ENCODE measurements at places on chromosomes 13 and 19. TPM values are rescaled to one million over a fixed set of nuclear protein-coding genes. Genes with fewer than 3 reads are reported as not detected.

The ZNF569 gene
- total RNA-seq, result 14.8 TPM

The CLDN10 gene
- total RNA-seq, result 0.69 TPM

The SPINT2 gene
- 52.0 TPM for total RNA-seq

The ZNF554 gene
- total RNA-seq, result 6.0 TPM

The ICAM5 gene
- total RNA-seq, result 0.53 TPM

- DNase-seq, result no peak
Observed at GRCh38 chr13:41133951-41134350, 1.3 kb upstream of the KBTBD6 start.

GRCh38 chr13:109957875-109958274, 171.5 kb upstream of the IRS2 start:
- no peak for DNase-seq

DNA sequence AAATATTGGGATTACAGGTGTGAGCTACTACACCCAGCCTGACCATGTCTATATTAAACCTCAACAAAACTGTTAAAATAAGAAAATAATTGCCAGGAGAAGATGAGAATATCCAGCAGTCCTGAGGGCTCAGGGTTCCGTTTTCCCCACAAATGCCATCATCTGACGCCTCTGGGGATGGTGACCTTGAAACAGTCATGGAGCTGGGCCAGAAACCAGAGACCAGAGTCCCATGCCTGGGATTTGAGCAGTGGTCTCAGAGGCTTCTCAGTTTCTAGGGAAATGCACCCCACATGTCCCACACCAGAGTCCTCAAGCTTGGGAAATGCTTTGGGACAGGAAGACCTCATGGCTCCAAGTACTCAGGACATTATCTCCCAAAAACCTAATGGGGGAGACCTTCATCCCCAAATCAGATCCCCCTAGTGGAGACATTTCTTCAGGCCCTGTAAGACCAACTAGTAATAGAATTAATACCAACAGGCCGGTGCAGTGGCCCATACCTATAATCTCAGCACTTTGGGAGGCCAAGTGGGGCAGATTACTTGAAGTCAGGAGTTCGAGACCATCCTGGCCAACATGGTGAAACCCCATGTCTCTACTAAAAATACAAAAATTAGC, 2.9 kb upstream of the MAP1S start:
- DNase-seq, result no peak

GRCh38 chr19:57212109-57212508, 18.7 kb upstream of the AURKC start:
- DNase-seq, result no peak

The OR4F17 gene
- not detected for total RNA-seq

The MEX3D gene
- 24.2 TPM for total RNA-seq

- no peak for DNase-seq
Observed at GRCh38 chr13:43469791-43470190, 317.0 kb downstream of the ENOX1 start.

The TMEM59L gene
- total RNA-seq, result 3.9 TPM

- DNase-seq, result no peak
Observed at GRCh38 chr13:42215578-42216421, 56.2 kb upstream of the AKAP11 start.

DNA sequence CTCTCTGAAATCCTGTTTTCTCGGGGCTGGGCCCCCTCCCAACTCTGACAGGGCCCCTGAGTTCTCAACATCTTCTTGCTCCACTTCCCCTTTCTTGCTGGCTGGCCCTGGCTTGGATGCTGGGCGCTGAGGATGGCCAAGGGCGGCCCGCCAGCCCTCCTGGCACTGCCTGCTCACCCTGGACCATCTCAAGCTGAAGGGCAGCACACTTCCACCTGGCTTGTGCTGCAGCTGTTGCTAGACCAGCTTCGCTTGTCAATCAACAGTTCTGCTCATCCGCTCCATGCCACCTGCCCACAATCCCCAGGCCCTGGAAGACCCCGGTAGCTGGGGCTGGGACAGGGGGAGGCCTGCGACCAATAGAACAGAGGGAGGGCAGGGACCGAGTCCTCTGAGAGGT, 6.9 kb upstream of the GMIP start:
- no peak for DNase-seq

DNA sequence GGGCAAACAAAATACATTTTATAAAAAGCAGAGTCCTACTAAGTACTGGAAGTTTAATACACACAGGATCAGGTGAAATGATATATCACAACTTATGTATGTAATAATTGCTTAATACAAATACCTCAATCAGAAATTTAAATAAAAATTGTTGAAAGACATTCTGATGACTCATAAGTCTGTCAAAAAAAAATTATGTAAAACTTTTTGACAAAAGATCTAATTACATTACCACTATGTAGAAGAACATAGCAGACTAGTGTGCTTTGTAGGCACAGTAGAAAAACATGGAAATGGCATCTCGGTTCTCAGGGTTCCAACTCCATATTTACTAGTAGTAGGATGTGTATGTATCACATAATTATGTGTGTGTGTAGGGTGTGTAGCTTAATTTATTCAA, 156.2 kb downstream of the DNAJC3 start:
- no peak for DNase-seq

The ZNF211 gene
- 23.8 TPM for total RNA-seq

DNA sequence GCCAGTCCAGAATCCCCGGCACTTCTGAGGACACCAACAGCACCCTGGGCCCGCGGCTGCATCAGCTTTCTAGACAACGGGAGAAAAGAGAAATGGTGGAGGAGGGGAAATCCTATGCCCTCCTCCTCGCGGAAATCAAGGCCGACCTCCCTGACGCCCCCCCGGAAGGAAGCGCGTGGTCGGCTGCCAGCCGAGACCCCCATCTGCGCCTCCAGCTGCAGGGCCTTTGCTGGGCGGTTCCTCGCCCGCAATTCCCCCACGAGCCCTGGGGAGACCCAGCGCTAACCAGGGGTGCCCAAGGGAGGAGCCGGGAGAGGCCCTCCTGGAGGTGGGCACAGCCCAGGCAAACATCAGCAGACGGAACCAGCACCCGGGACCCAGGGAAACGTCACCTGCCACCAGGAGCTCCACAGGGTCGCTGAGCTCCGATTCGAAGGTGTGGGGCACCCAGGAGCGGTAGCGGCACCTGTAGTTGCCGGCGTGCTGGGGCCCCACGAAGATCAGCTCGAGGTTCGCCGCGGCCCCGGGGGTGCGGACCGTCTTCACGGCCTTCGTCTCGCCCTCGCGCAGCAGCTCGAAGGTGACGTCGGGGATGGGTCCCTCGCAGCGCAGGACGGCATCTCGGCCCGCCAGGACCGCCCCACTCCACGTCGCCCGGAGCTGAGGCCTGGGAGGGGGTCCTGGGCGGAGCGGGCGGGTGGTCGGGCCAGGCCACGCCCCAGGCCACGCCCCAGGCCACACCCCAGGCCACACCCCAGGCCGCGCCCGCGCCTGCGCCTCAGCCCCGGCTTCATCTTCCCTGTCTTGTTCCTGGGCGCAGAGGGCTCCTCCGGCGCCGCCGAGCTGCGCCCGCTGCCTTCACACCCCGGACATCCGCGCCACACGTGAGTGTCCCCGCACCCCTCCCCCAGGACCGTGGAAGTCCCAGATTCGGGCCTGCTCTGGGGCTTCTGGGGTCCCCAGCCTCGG, 6.0 kb downstream of the A1BG start:
- DNase-seq, result no peak

GRCh38 chr19:54393381-54393780, 21.9 kb upstream of the TTYH1 start:
- no peak for DNase-seq

The LINGO3 gene
- not detected for total RNA-seq

The FCER2 gene
- total RNA-seq, result 0.21 TPM

DNA sequence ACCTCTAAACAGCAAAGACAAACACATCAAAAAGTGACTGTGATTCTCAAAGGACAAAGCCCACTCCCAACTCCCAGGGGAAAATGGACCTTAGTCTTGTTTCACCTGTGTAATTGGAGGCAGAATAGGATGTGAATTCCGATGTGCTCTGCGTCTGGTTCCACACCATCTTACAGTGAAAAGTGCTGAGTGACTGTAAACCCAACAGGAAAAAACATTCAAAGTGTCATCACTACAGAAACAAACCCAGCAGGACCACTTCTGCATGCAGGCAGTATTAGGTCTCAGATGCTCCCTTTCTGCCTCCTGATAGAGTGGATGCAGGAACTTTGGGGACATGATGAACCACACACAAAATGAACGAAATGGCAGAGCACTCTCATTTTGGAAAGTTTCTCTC, 6.5 kb downstream of the UQCRFS1 start:
- no peak for DNase-seq

DNA sequence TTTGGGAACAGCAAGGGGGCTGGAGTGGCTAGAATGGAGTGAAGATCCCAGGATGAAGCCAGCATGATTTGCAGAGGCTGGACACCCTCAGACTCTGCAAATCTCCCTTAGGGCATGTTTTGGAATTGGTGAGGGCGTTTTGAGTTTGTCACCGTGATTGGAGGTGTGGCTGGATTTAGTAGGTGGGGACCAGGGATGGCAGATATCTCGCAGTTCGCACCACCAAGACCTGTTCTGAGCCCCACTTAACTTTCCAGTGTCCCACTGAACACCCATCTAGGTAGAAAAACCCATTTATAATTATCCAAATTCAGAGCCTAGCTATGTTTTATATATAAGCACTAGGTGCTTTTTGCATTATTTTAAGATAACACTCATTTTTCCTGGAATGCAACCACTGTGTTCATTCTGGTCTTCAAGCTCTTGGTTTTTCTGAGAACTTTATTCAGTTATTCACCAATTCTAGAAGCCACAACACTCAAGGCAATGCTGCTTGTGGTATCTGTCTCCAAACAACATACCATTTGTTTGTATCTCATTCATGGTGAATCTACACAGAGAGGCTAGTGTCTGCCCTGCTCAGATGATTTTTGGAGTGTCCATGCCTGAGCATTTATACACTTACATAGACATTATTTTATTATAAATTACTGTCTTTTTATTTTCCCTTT, 3.0 kb upstream of the NANOS2 start:
- DNase-seq, result no peak

DNA sequence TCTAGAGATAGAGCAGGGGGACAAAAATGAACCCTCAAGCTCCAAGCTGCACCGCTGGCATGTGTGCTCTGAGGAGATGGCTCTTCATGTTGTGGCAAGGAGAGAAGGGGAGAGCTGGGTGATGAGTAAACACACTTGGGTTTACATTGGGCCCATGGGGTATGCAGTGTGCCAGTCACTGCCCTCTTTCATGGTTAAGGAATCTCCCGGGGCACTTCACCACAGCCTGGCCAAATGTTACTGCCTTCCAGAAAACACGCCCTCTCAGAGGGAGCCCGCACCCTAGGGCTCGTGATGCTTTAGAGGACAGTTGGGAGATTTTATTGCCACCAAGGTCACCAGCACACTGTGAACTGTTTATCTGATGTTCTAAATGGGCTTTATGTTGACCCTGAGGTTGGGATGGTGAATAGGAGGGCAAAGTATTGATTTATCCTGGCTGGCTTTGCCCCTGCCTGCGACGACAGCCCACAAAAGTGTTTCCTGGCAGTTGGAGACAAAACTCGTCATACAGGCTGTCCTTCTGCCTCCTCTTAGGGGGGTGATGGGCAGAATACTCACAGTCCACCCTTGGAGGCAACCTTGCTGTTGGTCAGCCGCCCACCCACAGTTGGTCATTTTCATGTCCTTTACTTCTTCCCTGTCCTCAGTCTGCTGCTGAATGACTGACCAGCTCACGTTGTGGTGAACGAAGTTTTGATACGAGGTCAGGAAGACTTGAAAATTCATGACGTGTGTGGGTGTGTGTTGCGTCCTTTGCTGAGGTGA, 156.9 kb downstream of the STK24 start:
- no peak for DNase-seq

DNA sequence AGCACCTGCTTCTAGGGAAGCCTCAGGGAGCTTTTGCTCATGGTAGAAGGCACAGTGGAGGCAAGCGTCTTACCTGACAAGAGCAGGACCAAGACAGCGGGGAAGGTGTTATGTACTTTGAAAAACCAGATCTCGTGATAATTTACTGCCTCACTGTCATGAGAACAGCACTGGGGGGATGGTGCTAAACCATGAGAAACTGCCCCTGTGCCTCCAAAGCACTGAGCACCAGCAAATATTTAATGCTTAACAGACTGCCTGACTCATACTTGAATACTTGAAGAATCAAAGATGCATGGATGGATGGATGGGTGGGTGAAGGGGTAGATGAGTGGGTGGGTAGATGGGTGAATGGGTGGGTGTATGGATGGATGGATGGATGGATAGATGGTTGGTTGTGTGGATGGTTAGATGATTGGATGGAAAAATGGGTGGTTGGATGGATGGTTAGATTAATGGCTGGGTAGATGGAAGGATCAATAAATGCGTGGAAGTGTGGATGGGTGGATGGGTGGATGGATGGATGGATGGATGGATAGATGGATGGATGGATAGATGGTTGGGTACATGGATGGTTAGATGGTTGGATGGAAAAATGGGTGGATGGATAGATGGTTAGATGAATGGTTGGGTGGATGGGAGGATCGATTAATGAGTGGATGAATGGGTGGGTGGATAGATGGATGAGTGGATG, 101.1 kb upstream of the IPO5 start:
- no peak for DNase-seq

Data from urinary bladder (tissue), 4 donors.